WERI-Rb-1 (cell line): ENCODE measurements at places on chromosomes 13 and 19.

DNA sequence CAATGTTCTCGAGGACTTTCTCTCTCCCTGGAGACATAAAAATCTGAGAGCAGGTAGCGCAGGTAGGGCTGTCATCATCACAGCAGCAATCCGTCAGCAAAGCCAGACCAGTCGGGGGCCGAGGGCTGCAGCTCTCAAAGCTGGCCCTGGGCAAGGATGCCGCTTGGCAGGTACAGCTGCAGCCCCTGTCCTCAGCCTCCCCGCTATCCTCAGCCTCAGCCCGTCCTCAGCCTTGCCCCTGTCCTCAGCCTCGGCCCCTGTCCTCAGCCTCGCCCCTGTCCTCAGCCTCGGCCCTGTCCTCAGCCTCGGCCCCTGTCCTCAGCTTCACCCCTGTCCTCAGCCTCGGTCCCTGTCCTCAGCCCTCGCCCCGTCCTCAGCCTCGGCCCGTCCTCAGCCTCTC lies 10.9 kb downstream of the C13orf46 start:
- DNase-seq = no peak

DNA sequence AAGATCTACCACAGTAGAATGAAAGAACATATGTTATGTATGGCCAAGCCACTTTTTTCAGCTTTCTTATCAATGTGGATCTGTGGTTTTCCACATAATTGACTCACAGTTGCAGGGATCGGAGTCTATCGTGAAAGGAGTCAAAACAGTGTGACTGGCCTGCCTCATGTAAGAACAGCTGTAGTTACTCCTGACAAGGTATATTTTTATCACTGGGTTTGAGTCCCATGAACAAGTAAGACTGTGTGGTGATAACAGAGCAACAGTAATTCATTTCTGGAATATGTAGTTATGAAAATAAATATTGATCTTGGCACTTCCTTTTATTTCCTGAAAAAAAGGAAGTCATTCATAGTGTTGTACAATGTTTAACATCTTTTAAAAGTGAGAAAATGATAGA lies 416.6 kb downstream of the KLF12 start:
- DNase-seq = no peak

DNA sequence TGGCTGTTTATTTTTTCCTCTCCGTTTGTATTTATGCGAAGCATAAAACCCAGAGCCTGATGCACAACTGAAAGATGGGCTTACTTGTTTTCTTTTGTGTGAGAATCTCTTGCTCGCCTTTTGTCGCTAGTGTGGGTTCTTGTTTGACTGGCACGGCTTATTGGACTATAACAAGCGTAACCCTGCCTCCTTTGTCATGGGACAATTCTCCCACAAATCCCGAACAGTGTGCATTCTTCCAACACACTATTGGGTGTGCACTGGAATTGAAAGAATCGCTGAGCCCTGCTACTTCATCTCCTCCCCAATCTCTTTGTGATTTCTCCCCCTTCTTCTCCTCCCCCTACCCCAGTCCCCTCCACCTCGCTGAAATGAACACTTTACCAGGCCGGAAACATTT lies 110.8 kb downstream of the ZIC5 start:
- no peak for DNase-seq

GRCh38 chr13:24203811-24204210 lies 43.3 kb downstream of the SPATA13 start:
- no peak for DNase-seq

- no peak for DNase-seq
Observed at GRCh38 chr19:57566396-57567265, 7.0 kb upstream of the ZNF550 start.

DNA sequence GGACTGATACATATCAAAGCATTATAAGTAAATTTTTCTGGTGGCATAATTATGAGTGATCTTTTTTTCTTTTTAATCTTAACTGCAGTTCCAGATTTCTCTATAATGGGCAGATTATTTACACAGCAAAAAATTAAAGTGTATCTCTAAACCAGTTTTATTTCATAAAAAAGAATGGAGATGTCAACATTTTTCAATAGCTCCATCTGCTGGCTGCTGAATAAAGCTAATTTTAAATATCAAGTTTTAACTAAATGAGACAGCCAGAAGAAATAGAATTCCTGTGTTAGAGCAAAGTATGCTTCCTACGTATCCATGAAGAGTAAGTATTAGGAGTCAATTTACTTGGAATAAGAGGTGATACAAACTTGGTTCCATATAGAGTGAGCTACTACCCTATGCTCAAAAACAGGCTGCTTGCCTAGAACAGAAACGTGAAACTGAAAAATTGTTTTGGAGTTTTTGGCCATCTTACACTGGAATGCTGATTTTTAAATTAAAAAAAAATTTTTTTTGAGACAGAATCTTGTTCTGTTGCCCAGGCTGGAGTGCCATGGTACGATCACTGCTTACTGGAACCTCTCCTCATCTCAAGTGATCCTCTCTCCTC lies 5.0 kb upstream of the PDS5B start:
- DNase-seq = no peak

GRCh38 chr19:49932731-49933131 lies 3.4 kb upstream of the NUP62 start:
- DNase-seq = no peak

DNA sequence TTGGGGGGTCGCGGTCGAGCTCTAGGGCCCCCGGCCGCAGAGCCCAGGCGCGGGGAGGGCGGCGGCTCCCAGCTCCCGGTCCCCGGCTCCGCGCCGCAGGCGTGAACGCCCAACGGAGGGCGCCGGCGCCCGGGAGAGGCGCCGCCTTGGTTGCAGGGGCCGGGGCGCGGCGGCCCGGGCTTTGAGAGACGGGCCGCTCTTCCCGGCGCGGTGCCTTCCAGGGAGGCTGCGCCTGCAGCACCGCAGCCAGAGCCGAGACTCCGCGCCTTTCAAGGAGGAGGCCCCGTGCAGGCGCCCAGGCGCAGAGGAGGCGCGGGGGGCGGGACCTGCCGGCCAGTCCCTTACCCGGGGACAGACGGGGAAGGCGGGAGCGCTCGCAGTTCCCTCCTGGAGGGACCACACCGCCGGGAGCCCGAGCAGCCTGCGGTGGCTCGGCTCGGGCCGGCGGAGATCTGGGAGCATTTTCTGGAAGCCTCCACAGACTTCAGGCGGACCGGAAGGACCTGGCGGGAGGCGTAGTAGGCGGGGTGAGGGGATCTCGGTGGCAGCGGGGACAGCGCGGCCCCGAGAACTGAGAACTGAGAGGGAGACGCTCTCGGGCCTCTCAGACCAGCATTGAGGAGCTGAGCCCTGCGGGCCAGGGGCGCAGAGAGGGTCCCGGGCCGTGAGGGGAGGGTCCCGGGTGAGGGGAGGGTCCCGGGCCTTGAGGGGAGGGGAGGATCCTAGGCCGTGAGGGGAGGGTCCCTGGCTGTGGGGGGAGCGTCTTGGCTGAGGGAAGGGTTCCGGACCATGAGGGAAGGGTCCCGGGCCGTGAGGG lies 25.5 kb upstream of the MCF2L start:
- peak; percentile 83 for DNase-seq

GRCh38 chr19:31596751-31597150 lies 247.5 kb upstream of the TSHZ3 start:
- no peak for DNase-seq

- DNase-seq = no peak
Observed at GRCh38 chr13:111203736-111204389, 88.8 kb downstream of the ARHGEF7 start.

- DNase-seq = peak; percentile 45
Observed at GRCh38 chr13:100333141-100333540, 244.2 kb downstream of the PCCA start.

- no peak for DNase-seq
Observed at GRCh38 chr13:79307433-79307861, 98.6 kb downstream of the RBM26 start.

DNA sequence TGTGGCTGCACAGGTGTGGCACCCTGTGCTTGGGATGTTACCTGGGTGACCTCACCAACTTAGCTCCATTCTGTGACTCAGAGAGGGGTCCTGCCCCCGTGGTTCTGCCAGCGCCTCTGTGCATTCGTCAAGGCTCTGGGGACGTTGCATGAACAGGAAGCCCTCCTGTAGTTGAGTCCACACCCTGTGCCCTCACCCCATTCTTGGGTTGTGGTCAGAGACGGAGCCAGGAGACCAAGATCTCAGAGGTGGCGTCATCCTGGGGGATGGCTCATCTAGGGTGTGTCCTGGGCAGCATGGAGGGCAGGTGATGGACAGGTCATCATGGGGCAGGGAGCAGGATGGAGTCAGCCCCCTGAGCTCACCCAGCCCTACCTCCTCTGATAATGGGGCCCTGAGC lies 2.5 kb downstream of the COX6B2 start:
- no peak for DNase-seq

DNA sequence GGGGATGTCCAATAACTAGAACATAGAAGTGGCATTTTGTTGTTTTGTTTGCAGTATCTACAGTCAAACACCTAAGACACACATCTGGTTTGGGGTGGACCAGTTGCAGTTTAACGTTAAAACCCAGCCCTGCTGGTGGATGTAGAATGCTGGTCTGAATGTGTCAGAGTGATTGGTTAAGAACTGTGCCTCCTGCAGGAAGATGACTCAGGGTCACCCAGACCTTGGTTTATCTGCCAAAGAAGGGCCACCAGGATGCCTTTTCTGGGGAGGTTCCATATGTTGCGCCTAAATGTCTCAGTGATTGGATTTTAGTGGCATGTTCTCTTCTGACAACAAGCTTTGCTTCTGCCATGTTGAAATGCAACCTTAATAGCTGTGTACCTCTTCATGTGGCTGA lies 23.1 kb downstream of the ZNF536 start:
- DNase-seq = no peak

- DNase-seq = no peak
Observed at GRCh38 chr13:76148374-76148773, 512.2 kb downstream of the LMO7 start.

DNA sequence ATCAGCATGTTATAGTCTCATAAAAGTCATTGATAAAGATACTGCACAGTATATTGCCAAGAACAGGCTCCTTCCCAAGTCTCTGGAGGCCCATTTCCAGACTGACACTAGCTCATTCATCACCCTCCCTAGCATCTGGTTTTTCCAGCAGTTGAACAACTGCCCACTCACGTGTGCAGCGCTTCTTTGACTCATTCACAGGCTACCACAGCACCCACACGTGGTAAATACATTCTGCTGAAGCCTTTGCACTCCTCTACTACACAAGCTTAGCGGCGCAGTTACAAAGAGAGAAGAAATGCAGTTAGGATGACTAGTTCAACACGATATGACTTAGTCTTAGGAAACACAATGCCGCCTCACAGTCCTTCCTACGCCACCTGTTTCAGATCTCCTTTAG lies 87.7 kb downstream of the DOCK9 start:
- no peak for DNase-seq

GRCh38 chr13:110913322-110914080 lies 1.4 kb downstream of the ANKRD10 start:
- no peak for DNase-seq

DNA sequence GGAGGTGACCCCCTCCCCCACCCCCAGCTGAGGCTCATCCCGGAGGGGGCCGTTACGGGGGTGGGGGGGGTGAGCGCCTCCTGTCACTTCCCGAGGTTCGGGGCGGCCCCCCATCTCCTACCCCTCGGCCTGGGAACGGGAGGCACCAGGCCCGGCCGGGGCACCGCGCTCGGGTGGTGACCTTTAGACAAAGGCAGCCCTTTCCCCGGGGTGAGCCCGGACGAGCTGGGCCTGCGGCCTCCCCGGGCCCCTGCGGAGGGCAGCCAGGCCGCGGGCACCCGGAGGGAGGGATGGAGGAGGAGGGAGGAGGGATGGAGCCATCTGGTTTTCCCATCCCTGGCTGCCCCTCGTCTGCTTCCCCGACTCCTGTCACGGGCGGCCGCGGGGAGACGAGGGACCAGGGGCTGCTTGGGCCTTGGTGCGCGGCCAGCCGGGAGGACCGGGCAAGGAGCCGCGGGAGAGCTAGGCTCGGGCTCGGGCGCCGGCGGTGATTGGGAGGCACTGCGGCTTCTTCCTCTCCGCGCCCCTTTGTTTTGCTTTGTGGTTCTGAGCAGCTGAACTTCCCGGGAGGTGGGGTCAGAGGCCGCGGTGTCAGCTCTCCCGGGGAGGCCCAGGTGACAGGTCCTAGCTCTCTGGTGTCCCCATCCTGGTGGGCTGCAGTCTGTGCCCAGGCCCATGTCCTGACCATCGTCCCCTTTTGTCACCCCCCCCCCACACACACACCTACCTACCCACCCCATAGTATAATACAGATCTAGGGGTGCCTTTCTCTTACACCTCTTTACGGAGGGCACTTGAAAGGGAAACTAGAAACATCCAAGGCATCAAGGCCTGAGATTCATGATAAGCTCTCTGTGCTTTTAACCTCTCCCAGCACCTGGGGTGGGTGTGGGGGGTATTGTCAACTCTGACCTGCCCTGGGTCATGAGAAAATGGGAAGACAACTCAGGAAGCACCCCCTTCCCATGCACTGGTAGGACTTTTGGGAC lies 1.3 kb downstream of the BICRA start:
- peak; percentile 49 for DNase-seq

GRCh38 chr19:10532457-10532856 lies 11.2 kb upstream of the ATG4D start:
- DNase-seq = no peak

- peak; percentile 70 for DNase-seq
Observed at GRCh38 chr13:26658448-26659385, 101.2 kb downstream of the WASF3 start.

- no peak for DNase-seq
Observed at GRCh38 chr19:33304760-33305647, 2.7 kb upstream of the CEBPA start.

- no peak for DNase-seq
Observed at GRCh38 chr13:31330236-31330635, 130.5 kb downstream of the B3GLCT start.

DNA sequence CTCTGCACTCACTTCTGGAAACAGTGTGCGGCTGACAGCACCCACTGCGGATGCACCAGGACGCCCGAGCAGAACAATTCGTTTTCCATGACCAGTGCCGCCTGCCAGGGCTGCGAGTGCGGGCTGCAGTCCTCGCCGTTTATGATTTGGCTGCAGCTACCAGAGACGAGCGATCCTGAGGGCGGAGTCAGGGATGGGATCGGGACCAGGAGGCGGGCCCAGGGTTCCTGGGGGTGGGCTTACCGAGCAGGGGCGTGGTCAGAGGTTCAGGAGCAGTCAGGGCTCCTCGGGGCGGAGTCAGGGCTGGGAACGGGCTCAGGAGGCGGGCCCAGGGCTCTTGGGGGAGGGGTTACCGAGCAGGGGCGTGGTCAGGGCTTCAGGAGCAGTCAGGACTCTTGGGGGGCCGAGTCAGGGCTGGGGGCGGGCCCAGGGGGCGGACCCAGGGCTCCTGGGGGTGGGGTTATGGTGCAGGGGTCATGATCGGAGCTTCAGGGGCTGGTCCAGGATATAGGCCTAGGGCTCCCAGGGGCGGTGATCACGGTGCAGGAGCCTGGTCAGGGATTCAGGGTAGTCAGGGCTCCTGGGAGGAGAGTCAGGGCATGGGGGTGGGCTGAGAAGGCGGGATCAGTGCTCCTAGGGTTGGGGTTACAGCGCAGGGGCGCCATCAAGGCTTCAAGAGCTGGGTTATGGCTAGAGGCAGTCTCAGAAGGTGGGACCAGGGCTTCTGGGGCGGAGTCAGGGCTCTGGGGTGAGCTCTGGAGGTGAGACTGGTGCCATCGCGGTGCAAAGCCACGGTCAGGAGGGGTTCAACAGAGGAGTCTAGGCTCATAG lies 1.7 kb downstream of the KLK4 start:
- peak; percentile 11 for DNase-seq
